ENCODE measurements at places on chromosomes 16 and 17.
A peak's percentile ranks its signal among the peaks of the same experiment; 100 is the strongest.

DNA sequence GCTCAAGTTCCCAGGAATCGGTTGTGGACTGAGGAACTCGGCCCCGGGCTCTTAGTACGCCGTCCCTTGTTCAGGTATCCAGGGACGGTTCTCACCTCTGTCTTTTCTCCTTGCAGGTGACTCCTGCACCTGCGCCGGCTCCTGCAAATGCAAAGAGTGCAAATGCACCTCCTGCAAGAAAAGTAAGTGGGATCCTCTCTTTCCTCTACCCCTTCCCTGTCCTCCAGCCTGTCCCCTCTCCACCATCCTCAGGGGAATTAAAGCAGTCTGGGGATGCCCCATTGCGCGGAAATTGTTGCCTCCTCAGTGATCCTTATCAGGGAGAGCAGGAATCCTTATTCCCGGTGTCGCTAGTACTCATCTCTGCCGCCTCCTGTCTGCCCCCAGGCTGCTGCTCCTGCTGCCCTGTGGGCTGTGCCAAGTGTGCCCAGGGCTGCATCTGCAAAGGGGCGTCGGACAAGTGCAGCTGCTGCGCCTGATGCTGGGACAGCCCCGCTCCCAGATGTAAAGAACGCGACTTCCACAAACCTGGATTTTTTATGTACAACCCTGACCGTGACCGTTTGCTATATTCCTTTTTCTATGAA is 585 bp downstream of the MT2A start:
- peak; percentile 69 for DNase-seq

- DNase-seq: peak; percentile 89
Observed at GRCh38 chr17:45261577-45262515, at the start of gene SPATA32. TSS of gene SPATA32 (minus strand) at chr17:45262094. CDS start at chr17:45262016, 78 bp downstream.

- DNase-seq: no peak
Observed at GRCh38 chr16:62712566-62712965, 676.3 kb upstream of the CDH8 start.

DNA sequence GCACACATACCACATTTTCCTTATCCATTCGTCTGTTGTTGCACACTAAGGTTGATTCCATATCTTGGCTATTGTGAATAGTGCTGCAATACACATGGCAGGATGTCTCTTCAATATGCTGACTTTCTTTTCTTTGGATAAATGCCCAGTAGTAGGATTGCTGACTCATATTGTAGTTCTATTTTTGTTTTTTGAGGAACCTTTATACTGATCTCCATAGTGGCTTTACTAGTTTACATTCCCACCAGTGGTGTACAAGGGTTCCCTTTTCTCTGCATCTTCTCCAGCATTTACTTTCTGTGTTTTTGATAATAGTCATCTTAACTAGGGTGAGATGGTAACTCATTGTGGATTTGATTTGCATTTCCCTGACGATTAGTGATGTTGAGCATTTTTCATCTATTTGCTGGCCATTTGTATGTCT is 118.1 kb downstream of the STXBP4 start:
- no peak for DNase-seq

- no peak for DNase-seq
Observed at GRCh38 chr16:19329932-19330331, 44.4 kb downstream of the CLEC19A start.

DNA sequence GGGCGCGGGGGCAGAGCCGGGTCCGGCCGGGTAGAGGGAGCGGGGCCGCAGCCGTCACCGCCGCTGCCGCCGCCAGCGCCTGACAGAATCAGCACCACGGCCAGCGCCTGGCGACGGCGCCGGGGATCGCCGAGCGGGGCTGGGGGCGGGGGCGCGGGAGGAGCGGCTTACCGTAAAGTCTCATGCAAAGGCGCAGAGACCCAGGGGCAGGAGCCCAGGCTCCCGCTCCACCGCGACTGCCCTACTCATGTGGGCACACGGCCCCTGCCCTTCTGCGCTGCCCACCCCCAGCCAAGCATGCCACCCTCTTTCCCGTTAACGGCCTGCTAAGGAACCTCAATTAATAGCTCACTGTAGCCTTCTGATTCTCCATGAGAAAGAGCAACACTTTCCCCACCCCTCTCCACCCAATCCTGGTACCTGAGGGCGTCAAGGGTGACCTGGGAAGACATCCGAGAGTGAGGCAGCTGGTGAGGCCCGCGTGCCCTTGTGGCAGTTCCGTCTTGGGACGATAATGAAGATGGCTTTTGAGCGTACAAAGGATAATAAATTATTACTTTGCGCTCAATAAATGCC is at the start of gene SEZ6:
SEZ6 (minus strand) TSS at position 98 of the 576 bp plus-strand sequence. CDS start 164 bp downstream, outside the sequence.
- DNase-seq: peak; percentile 86

- no peak for DNase-seq
Observed at GRCh38 chr16:73886426-73886825, 410.2 kb upstream of the PSMD7 start.

- DNase-seq: no peak
Observed at GRCh38 chr17:74249590-74250270, 24.3 kb upstream of the DNAI2 start.

- DNase-seq: no peak
Observed at GRCh38 chr17:47682138-47682537, 11.8 kb upstream of the TBKBP1 start.

- no peak for DNase-seq
Observed at GRCh38 chr17:79861413-79862216, 22.4 kb upstream of the CBX4 start.

DNA sequence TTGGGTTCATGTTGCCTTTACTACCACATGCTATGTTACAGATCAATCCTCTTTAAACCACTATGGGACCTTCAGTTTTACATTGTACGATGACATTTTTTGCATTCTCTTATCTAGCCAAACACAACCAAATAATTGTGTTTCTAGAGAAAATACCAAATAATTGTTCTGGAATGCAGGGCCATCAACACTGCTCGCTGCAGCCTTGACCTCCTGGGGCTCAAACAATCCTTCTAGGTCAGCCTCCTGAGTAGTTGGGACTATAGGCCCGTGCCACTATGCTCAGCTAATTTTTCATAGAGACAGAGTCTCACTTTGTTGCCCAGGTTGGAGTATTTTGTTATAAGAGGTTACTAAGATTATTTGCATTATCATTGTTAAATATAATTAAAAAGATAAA is 237.5 kb upstream of the PMFBP1 start:
- no peak for DNase-seq

DNA sequence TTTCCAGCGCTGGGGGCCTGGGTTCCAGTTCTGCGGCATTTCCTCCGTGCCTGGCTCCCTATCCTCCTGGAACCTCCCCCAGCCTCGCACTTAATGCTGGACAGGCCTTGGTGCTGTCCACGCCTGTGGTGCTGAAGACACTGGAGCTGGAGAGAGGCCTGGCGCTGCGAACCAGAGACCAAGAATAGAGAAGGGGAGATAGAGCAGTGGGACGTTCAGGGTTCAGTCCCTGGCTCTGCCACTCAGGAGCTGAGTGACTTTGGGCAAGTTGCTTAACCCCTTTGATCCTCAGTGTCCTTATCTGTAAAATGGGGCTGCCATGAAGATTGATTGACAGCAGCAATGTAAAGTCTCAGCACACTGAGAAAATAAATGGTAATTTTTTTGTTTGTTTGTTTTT is 11.9 kb downstream of the SBK1 start:
- no peak for DNase-seq

DNA sequence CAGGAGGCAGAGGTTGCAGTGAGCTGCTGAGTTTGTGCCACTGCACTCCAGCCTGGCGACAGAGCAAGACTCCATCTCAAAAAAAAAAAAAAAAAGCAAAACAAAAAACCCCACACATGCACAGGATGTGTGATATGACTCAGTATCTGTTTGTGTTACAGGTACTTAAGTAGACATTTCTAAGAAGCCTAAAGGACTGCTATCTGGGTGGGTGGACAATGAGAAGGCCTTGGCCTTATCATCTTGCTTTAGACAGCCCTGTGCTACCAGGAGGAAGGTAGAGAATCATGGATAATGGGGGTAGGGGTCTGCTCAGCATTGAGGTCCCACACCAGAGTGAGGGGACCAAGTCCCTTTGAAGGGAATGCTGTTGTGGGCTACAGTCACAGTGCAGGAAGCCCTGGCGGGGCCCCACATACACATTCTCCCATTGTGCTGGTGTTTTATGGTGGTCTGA is 26.7 kb downstream of the PLD6 start:
- peak; percentile 76 for DNase-seq

GRCh38 chr17:62827746-62828485 is 19.8 kb upstream of the MARCHF10 start:
- DNase-seq: no peak

- DNase-seq: no peak
Observed at GRCh38 chr17:60065867-60066266, 12.9 kb downstream of the HEATR6 start.

GRCh38 chr17:29777663-29778062 is 152.4 kb downstream of the SSH2 start:
- no peak for DNase-seq

DNA sequence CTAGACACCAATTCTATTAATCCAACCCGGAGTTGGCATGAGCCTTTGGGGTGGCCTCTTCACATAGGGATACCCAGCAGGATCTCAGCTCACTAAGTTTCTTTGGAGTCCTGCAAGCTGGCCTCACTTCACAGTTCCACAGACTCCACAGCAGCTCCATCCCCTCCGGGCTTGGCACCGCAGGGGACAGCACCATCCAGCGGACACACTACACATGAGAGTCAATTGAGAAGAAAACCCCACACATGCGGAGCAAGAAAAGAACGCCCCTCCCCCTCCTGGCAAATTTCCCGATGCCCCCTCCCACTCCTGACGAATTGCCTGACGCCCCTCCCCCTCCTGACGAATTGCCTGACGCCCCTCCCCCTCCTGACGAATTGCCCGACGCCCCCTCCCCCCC is 31.1 kb downstream of the KLHDC4 start:
- DNase-seq: no peak

DNA sequence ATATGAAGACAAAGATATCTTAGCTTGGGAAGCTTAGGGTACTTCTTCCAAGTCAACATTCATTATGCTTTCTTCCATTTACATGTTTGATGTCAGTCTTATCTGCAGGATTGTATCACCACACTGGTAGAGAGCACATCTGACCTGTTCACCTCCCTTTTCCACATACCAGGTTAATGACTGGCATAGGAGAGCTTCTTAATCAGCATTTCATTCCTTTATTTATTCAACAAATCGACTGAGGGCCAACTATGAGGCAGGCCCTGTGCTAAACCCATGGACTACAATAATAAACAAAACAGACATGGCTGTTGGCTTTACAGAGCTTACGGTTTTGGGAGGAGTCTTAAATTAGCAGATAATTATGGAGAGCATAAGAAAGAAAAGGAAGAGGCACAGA is 378.1 kb upstream of the CDH11 start:
- no peak for DNase-seq

- DNase-seq: no peak
Observed at GRCh38 chr17:35731917-35732805, 722 bp downstream of the RASL10B start.

DNA sequence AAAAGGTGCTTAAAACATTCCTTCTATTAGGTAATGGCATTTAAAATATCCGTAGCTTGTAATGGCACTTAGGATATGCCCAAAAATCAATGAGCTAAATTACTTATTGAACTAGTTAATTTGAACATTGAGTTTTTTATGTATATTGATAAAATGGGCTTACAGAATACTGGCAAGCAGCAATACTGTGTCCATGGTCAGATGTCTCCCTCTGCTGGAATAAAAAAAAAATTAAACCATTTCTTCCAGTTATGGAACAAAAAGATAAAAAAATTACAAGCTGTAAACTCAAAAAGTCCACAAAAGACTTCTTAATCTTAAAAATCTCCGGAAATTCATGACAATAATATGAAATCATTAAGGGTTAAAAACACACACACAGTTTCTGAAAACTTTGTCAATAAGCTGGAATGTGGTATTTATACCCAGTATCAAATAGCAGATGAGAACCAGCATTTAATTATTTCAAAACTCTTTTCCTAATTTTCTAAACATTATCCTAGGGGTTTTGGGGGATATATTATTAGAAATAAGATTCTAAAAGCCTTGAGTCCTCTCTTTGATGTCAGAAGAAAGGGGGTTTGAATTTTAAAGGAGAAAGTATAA is 21.5 kb upstream of the PSMD7 start:
- DNase-seq: no peak

- no peak for DNase-seq
Observed at GRCh38 chr17:11944587-11944986, 52.7 kb downstream of the ZNF18 start.

GRCh38 chr16:11181899-11182279 is 74.1 kb downstream of the SOCS1 start:
- DNase-seq: no peak

DNA sequence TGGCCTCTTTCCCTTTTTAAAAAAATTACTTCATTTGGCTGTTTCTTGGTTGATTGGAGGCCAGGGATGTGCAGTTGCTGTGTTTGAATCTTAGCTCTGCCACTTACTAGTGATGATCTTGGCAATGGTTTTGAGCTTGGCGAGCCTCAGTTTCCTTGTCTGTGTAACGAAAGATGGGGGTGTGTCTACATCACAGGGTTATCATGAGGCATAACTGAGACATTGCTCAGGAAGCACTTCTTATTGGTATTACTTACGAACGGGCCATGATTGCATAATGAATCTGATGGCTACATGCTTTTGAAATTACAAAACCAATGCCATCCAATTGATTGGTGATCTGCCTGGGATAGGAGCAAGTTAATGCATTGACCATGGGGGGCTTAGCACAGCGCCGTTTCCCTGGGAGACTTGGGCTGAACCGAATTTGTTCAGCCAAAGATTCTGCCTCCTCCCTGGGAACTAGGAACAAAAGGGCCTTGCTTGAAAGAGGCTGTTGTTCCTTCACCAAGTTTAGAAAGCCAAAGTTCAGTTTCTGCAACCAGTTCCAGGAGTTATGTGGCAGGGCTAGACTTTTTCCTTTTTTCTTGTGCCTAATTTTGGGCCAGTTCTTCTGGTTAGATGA is 21.9 kb downstream of the CMIP start:
- no peak for DNase-seq

GRCh38 chr16:31085873-31086628 is 2.7 kb downstream of the PRSS53 start:
- no peak for DNase-seq

DNA sequence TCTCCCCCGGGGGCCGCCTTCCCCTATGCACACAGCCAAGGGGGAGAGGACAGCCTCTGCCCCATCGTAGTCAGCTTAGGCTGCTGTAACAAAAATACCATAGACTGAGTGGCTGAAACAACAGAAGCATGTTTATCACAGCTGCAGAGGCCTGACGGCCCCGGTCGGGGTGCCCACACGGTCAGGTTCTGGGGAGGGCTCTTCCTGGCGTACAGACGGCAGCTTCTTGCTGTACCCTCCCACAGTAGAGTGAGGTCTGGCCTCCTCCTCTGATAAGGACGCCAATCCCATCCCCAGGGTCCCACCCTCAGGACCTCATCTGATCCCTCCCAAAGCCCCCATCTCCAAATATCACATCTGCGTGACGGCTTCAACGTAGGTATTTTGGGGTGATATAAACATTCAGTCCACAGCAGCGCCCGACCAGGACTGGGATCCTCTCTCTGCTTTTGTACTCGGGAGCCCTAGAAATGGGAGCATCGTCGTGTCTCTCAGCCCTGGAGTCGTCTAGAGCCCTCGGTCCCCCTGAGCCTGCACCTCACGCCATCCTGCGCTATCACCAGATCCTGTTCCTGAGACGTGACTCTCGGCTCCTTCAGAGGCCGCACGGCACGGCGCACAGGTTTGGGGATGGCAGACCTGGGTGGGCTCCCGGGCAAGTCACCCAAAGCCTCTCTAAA is 67.8 kb downstream of the RPH3AL start:
- no peak for DNase-seq

Measured in activated CD8-positive, alpha-beta memory T cell treated with anti-CD3 and anti-CD28 coated beads for 24 hours (primary cell).